ENCODE measurements at places on chromosomes 6 and 20. TPM values are rescaled to one million over a fixed set of nuclear protein-coding genes. Genes with fewer than 3 reads are reported as not detected.

DNA sequence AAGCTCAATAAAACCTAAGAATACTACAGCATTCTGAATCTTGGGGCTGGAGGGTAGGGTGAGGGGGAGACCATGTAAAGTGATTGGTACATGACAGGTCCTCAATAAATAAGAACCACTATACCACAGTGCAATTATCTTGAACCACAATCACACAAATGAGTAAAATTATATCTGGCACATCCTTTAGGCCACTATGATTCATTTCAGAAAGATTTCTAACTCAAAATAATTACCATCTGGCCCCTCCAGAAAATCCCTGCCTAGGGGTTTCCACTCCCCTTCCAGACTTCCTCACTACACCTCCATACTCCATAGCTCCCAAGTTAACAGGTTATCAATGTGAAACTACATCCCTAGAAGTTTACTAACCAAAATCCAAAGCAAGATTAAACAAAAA is 19.7 kb downstream of the AKIRIN2 start:
- peak; percentile 21 for DNase-seq

GRCh38 chr6:134511984-134512683 is 194.2 kb upstream of the SGK1 start:
- no peak for DNase-seq

- no peak for DNase-seq
Measured at GRCh38 chr20:50550531-50550930, 40.3 kb downstream of the PTPN1 start.

DNA sequence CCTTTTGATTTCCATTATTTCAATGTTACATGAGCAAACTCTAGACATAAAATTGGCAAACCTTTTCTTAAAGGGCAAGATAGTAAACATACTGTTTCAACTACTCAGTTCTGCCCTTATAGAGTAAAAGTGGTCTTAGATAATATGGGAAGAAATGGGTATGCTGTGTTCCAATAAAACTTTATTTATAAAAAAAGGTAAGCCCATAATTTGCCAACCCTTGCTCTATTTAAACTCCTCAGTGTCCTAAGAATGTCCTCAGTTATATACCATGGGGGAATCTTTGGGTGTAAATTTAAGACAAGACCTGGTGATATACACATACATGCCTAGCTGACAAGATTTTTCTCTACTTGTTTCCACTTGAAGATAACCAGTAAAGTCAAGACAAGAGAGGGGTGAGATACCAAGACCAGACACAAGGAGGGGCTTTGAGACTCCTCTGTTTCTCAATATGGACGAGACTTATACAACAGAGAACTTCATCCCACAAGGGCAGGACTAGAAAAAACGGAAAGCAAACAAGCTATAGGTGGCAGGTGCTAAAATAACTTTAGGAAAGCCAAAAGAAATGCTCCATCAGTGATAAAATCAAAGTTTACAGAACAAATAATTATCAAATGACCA is 10.5 kb downstream of the SNX3 start:
- DNase-seq, result no peak

DNA sequence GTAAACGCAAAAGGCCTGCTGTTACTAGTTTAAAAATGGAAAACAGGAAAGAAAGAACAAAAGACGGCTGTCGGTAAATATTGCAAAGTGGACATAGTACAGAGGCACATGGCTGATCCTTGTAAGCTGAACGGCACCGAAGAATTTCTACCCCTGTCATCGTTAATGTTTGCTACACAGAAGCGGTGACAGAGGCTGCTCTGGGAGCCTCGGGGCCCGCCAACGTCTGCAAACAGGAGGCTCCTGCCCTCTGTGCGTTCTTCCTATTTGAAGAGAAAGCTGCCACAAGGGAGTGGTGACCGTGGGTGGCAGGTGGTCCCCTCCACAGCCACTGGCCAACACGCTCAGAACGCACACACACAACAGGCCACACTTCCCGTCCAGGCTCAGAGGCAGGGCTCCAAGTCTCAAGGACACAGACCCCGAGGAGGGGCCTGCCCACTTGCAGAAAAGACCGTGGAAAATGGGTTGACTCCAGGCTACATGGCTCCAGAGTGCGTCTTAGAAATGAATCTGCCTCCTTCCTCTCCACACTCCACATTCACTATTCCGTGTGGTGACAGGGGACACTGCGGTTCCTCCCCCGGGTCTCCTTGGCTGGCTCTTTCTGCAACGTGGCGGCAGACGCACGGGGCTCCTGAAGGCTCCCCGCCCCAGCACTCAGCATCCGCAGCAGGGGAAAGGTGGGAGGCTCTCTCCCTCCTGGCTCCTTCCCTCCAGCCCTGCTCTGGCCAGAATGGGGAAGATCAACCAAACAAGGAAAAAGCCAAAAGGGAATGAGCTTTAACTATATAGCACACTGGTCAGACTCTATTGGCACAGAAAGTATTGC is 64.5 kb downstream of the GMPR start:
- DNase-seq, result no peak

HLA-DRB5 gene
- total RNA-seq, result not detected
